ENCODE measurements at places on chromosomes 13 and 19. TPM values are rescaled to one million over a fixed set of nuclear protein-coding genes. Genes with fewer than 3 reads are reported as not detected.
A peak's percentile ranks its signal among the peaks of the same experiment; 100 is the strongest.

DNA sequence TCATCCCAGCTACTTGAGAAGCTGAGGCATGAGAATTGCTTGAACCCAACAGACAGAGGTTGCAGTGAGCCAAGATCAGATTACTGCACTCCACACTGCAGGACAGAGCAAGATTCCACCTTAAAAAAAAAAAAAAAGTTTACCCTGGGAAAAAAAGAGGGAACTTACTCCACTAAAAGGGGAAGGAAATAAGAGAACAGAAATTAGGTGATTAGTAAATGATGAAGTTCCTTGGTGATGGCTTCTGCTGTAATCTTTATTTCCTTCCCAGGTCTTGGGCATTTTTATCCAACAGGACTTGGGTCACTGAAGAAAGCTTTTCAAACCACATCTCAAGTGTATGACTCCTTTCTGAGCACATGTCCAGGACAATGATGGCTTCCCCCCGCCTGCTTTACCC, 9.3 kb downstream of the ZNF780A start:
- H3K36me3 ChIP-seq: no peaks in the 10 kb centered on the region
- no peaks in the 10 kb centered on the region for H3K4me1 ChIP-seq
- no peaks in the 10 kb centered on the region for H3K27me3 ChIP-seq
- no peak for DNase-seq
- no peak overlapping the region for H3K27ac ChIP-seq

DNA sequence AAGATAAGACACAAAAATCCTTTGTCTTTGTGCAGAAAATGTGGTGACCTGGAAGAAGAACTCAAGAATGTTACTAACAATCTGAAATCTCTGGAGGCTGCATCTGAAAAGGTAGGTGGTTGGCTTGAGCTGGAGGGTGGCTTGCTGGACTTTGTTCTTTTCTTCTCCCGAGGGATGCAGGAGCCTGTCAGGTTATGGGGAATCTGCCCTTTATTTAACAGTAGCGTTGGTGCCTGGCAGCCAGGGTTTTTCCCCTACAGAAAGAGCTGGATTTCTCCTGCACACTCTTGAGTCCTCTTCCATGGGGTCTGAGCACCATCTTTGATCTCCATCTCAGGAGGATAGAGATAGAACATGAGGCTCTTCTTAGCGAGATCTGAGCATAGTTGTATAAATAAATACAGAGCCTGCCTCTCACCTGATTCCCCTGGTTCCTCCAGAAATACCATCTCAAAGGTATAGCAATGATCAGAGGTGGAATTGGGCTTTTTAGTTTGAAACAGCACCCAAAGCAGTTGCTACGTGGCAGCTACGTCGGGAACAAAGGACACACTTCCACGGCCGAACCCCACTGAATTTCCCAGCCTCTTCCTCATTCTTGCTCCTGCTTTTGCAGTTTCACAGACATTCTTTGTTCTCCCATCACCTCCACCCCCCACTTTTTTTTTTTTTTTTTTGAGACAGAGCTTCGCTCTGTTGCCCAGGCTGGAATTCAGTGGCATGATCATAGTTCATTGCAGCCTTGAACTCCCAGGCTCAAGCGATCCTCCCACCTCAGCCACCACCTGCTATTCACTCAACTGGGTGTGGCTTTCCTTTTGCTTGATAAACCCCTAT, 12.9 kb downstream of the TPM4 start:
- H3K36me3 ChIP-seq: no peaks in the 10 kb centered on the region
- H3K4me3 ChIP-seq: no peak overlapping the region
- H3K27ac ChIP-seq: peak overlapping the region; percentile 100

The DZIP1 gene
- 56.3 TPM for total RNA-seq

The ZNF136 gene
- 5.6 TPM for total RNA-seq

All from uterus (tissue), 4 donors.